ENCODE measurements at places on chromosomes 6 and 20.

GRCh38 chr6:126050795-126051194 lies 64.5 kb downstream of the TRMT11 start:
- DNase-seq: no peak

GRCh38 chr6:71080826-71081225 lies 124.0 kb upstream of the B3GAT2 start:
- no peak for DNase-seq

DNA sequence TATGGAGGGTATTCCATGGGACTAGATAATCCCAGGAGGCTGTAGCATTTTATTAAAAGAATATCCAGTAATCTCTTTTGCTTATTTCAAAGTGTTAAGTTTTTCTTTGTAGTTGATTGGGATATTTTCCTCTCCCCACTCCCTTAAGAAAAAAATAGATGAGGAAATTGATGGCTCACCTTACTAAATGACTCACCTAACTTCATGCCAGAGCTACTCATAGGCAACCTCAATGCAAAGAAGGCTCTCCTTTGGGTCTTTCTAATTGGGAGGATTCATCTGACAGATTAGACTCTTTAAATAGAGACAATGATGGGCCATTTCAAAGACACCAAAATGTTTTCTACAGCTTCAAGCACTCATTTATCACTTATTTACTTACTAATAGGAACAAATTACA lies 528.5 kb upstream of the BTBD3 start:
- DNase-seq: no peak

DNA sequence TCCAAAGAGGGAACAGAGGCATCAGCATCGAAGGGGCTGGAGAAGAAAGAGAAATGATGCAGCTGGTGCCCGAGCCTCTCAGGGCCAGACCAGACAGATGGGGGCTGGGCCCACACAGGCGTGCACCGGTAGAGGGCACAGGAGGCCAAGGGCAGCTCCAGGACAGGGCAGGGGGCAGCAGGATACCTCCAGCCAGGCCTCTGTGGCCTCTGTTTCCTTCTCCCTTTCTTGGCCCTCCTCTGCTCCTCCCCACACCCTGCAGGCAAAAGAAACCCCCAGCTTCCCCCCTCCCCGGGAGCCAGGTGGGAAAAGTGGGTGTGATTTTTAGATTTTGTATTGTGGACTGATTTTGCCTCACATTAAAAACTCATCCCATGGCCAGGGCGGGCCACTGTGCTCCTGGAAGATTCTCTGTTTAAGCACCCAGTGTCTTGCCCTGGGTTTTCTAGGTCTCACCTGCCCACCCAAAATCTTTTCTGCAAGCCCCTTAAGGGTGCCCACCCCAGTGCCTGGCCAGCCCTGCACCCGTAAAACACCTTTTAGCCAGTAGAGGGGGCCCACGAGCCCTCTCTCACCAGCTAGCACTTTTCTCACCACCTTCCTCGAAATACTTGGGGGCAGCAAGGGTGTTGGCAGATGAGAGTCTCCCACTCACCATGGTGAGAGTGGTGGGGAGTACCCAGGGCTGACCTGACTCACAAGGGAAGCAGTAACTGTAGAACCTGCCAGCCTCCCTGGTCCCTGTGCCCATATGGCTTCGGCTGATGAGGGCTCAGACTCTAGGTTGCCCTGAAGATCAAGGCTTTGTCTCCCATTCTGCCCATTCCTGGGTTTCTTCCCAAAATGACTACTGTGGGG lies 35.7 kb upstream of the ID1 start:
- no peak for DNase-seq

- DNase-seq: no peak
These were observed 7.9 kb downstream of the CD164 start for GRCh38 chr6:109374326-109374892.

DNA sequence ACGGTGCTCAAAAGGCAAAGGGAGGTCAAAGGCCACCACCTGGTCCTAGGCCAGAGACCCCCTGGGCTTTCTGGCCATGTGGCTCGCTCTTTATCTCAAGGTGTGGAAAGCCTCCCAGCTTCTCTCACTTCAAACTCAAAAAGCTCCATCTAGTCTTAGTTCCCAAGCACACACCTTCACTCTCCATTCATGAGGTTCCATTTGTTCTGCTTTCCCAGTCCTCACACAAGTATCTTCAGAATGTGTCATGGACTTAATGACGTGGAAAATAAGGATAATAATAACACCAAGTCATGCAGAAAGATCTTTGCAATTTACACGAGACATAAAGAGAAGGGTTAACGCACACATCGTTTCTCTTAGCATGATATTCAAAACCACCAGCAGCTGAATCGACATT lies 219.3 kb downstream of the GMDS start:
- DNase-seq: no peak

- no peak for DNase-seq
These were observed 524.0 kb downstream of the CD83 start for GRCh38 chr6:14641423-14642135.

DNA sequence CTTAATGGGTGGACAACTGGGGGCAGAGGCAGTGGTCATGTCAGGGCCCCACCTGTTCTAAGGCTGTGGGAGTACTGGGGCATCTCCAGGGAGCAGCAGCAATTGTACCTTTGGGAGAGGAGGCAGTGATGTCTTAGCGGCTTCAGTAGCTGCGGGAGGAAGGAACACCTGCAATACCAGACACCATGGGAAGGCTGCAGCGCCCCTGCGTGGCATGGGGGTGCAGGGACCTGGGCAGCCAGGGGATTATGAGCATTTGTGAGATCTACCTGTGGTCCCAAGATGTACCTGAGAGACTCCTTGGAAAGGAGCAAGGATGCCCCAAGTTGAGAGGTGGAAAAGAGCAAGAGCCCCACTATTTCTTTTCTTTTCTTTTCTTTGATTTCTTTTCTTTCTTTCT lies 112.1 kb upstream of the GPR6 start:
- DNase-seq: no peak

DNA sequence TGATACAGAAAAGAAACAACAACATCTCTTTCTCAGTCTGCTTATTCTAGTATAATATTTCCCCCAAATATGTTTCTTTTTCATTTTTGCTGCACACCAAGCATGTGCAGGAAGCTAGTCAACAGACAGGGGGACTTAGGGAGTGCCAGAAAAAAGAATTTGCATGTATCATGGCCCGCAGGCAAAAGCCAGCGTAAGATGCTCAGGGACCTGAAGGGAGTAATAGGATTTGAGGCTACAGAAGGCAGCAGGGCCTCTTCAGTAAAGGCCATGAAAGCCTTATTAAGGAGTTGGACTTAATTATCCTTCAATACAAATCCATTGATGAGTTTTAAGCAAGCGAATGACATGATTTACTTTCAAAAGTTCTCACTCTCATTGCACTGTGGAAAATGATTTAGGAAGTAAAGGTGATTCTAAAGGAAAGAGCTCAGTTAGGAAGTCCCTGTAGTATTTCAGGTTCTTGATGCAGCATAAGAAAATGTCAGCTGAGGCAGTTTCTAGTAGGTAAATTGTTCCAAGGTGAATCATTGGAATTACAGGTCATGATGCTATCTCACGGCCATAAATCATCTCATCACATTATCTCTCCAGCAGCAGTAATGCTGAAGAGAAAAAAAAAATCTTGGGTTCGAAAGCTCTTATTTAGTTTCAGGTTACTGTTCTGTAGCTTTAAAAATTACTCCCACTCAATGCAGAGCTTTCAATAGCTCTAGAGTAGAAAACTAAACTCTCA lies 94.8 kb downstream of the PTCHD4 start:
- DNase-seq: no peak

All from right atrium auricular region (tissue), 2 donors.